ENCODE measurements at places on chromosomes 1 and 21.
A peak's percentile ranks its signal among the peaks of the same experiment; 100 is the strongest.

DNA sequence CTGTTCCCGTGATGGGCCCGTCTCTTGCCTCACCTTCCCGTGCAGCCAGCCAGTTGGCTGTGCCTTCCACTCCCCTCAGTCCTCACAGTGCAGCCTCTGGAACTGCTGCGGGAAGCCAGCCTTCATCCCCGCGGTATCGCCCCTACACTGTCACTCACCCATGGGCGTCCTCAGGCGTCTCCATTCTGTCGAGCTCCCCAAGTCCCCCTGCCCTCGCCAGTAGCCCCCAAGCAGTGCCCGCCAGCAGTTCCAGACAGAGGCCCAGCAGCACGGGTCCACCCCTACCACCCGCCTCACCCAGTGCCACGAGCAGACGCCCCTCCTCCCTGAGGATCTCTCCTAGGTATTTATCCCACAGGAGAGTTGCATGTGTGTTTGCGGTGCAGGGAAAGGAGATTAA is 73.5 kb downstream of the UBE4B start:
- no peak for ATAC-seq

- ATAC-seq: no peak
These were observed 311.6 kb downstream of the RPS6KC1 start for GRCh38 chr1:213362598-213362997.

GRCh38 chr1:6033986-6034749 is 11.5 kb upstream of the KCNAB2 start:
- peak; percentile 94 for ATAC-seq

DNA sequence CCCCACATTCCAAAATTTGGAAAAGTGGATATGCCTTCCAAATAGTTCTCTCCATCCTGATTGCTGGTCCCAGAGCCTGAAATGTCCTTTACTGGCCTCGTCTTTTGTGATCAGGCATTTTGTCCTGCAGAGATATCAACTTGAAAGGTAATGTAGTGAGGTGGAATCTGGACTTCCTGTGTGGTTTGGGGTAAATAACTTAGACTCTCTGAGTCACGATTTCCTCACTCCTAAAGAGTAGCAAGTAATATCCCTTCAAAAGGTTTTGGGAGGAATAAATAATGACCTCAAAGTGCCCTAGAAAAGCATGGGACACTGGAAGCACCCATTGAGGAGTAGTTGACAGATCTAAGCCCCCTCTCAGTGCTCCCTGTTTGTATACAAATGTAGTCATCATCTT is 426.6 kb downstream of the OMA1 start:
- ATAC-seq: no peak

- ATAC-seq: peak; percentile 63
These were observed 48.3 kb downstream of the CTTNBP2NL start for GRCh38 chr1:112444269-112444668.

DNA sequence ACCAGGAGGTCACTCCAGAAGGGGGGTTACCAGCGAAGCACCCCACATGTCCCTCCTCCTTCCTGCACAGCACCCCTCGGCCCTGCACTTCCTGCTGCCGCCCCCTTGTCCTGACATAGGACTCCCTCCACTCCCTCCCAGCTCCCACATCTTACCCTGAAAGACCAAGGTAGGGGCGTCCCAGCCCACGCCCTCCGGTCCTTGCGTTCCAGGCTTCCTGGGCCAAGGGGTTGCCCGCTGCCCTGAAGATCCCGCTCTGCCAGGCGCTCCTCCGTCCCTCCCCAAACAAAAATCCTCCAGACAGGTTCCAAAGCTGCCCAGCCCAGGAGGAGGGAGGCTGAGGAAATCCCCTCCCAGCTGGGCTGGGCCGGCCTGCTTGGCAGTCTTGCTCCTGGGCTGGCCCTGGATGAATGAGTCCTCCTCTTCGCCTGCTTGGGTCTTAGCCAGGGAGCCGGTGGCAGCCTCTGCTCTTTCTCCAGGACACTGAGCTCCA is at the start of gene RHBDL2:
Gene RHBDL2, minus strand, starts transcription at position 304 of the 493 bp plus-strand sequence. CDS start 22,618 bp downstream, outside the sequence.
- peak; percentile 39 for ATAC-seq

Measured in SK-N-SH treated with all-trans-retinoic acid at 6 μM for 48 hours (cell line).